ENCODE measurements at places on chromosomes 7 and 10. TPM values are rescaled to one million over a fixed set of nuclear protein-coding genes. Genes with fewer than 3 reads are reported as not detected.

DNA sequence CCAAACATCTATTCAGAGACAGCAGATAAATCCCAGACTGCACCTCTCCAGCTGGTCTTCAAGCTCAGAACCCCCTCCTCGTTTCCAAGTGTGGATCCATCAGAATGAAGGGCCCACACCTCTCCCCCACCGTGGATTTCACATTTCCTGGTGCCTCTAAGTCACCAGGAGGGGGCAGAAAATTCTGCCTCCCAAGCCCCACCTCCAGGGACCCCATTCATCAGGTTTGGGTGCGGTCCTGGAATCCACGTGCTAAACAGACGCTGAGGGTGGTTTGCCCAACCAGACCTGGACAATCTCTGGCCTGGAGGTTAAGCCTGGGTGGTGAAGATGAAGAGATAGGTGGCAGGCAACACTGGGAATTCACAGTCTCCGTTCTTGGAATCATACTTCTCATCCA, 92.4 kb downstream of the WDR11 start:
- peaks cover 9% of the 10 kb centered on the region for H3K4me1 ChIP-seq
- no peaks in the 10 kb centered on the region for H3K27me3 ChIP-seq
- DNase-seq = no peak
- H3K4me3 ChIP-seq = no peak overlapping the region
- H3K36me3 ChIP-seq = no peaks in the 10 kb centered on the region
- no peak overlapping the region for H3K27ac ChIP-seq

DNA sequence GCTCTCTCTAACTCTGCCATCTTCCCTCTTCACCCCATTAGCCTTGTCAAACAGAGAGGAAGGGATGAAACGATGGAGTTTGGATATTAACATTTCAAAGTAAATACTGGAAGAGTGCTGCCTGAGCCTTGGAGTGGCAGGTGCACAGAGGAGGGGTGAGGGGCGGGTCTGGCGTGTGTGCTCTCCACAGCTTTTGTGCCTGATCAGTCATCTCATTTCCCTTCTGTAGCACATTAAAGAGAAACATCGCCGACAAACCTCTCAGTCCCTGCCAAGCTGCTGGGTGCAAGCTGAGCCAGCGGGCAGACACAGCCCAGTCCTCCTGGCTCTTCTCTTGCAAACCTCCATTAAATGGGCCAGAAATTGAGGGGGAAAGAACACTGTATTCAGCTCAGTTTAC, 76.2 kb downstream of the SLIT1 start:
- H3K4me1 ChIP-seq = peaks cover 5% of the 10 kb centered on the region
- H3K4me3 ChIP-seq = no peak overlapping the region
- DNase-seq = no peak
- no peak overlapping the region for H3K27ac ChIP-seq
- no peaks in the 10 kb centered on the region for H3K36me3 ChIP-seq

- no peak overlapping the region for H3K27ac ChIP-seq
- H3K27me3 ChIP-seq = no peaks in the 10 kb centered on the region
- no peaks in the 10 kb centered on the region for H3K4me1 ChIP-seq
- no peak overlapping the region for H3K4me3 ChIP-seq
- DNase-seq = no peak
These were observed 16.2 kb downstream of the PFKFB3 start for GRCh38 chr10:6218692-6219493.

DNA sequence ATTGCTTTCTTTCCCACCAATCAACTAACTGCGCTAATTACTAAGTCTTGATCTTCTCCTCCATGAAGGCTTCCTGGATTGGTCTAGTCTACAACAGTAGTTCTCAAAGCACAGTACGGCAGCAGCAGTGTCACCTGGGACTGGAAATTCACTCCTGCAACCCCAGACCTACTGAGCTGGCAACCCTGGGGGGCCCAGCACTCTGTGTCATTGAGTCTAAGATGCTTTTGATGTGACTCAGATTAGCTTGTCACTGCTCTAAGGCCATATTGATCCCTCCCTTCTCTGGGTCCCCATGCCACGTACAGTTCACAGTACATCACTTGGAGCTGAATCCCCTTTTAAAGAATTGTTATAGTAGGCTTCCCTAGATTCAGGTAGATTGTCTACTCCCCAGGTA, 65.7 kb upstream of the KMT2C start:
- H3K36me3 ChIP-seq = no peaks in the 10 kb centered on the region
- no peak overlapping the region for H3K27ac ChIP-seq
- DNase-seq = no peak
- H3K4me1 ChIP-seq = no peaks in the 10 kb centered on the region
- no peak overlapping the region for H3K4me3 ChIP-seq
- H3K27me3 ChIP-seq = no peaks in the 10 kb centered on the region

DNA sequence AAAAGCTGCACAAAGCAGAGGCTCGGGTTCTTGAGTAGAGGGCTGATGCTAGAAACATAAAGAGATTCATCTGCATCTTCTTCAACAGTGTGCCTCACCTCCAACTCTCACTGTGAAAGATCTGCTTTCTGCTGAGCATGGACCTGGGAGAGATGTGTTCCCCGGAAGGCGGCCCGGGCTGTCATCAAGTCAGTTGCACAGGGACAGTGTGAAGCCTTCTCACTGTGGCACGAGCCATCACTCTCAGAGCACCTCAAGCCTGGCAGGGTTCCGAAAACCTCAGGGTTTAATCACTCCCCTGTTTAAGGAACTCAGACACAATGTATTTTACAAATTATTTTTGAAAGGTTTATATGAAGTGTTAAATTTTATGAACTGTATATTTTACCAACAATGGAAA, 98.7 kb downstream of the RBM20 start:
- H3K36me3 ChIP-seq = no peaks in the 10 kb centered on the region
- no peaks in the 10 kb centered on the region for H3K27me3 ChIP-seq
- DNase-seq = no peak
- H3K4me3 ChIP-seq = no peak overlapping the region
- H3K4me1 ChIP-seq = no peaks in the 10 kb centered on the region
- no peak overlapping the region for H3K27ac ChIP-seq

DNA sequence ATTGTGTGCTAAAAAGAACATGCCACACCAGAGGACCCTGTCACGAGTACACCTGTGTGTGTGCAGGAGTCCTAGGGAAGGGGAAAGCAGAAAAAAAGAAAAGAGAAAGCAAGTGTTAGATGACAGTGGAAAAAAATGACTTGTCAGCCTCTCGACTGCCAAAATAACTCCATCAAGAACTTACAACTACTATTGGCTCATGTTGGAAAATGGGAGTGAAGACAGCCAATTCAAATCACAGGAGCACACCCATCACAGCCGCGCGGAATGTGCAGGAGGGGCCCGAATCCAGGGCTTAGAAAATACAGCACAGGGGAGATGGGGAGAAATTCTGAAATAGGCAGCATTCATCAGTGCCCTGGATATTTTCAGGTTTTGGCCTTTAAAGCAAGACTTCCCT, 38.1 kb upstream of the FOXI2 start:
- no peaks in the 10 kb centered on the region for H3K4me1 ChIP-seq
- no peak overlapping the region for H3K27ac ChIP-seq
- no peaks in the 10 kb centered on the region for H3K36me3 ChIP-seq

NUTM2B gene
- 1.3 TPM for polyA plus RNA-seq

DDC gene
- 213 TPM for polyA plus RNA-seq

DNA sequence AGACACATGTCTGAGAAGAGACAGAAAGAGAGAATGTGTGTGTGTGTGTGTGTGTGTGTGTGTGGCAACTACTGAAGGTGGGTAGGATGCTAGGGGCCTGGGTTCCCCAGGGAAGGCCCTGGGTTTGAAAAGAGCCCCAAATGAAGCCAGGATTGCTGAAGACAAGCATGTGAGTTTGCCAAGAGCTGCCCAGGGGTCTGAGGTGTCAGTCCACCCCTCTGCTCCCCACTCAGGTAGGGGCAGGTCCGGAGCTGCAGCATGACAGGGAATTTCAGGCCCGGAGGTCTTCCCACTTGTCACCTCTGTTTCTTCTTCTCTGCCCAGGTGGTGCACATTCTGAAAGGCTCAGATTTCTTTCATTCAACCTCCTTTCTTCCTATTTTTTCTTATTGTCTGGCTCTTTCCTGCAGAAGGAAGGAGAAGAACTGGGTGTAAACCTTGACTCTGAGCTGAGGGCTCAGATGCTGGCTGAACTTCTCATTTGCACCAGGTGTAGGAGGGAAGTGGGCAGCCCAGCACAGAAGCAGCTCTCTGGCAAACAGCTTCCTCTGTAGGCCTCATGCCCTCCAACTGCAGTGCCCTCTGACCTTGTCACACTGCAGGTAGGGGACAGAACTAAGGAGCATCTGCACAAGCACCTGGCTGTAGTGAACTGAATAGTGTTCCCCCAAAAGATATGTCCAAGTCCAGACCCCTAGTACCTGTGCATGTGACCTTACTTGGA, 79.6 kb upstream of the LRRC4 start:
- H3K36me3 ChIP-seq = no peaks in the 10 kb centered on the region
- no peak for DNase-seq
- H3K27me3 ChIP-seq = peaks cover 35% of the 10 kb centered on the region
- H3K4me1 ChIP-seq = no peaks in the 10 kb centered on the region
- H3K4me3 ChIP-seq = no peak overlapping the region
- no peak overlapping the region for H3K27ac ChIP-seq

DNA sequence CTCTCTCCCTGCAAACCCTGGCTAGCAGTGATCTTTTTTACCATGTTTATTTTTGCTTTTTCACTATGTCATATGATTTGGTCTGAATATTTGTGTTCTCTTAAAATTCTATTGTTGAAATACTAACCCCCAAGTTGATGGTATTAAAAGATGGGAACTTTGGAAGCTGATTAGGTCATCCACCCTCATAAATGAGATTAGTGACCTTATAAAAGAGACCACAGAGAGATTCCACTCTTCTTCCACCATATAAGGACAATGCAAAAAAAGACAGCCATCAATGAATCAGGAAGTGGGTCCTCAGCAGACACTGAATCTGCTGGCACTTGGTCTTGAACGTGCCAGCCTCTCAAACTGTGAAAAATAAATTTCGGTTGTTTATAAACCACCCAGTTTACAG, 112.8 kb upstream of the KCND2 start:
- no peak overlapping the region for H3K27ac ChIP-seq
- DNase-seq = no peak
- H3K36me3 ChIP-seq = no peaks in the 10 kb centered on the region
- H3K27me3 ChIP-seq = no peaks in the 10 kb centered on the region
- H3K4me1 ChIP-seq = no peaks in the 10 kb centered on the region

HHEX gene
- polyA plus RNA-seq = 7.1 TPM
